ENCODE measurements at places on chromosomes 4 and X.

GRCh38 chr4:90689739-90690138 is 562.5 kb downstream of the CCSER1 start:
- no peak for DNase-seq

- DNase-seq: no peak
Observed at GRCh38 chr4:19944806-19945205, 306.9 kb upstream of the SLIT2 start.

GRCh38 chr4:133385161-133385954 is 236.3 kb downstream of the PCDH10 start:
- no peak for DNase-seq

- DNase-seq: no peak
Observed at GRCh38 chrX:16664074-16664473, 14.1 kb downstream of the S100G start.

- DNase-seq: no peak
Observed at GRCh38 chrX:72060196-72060920, 71.4 kb downstream of the RTL5 start.

DNA sequence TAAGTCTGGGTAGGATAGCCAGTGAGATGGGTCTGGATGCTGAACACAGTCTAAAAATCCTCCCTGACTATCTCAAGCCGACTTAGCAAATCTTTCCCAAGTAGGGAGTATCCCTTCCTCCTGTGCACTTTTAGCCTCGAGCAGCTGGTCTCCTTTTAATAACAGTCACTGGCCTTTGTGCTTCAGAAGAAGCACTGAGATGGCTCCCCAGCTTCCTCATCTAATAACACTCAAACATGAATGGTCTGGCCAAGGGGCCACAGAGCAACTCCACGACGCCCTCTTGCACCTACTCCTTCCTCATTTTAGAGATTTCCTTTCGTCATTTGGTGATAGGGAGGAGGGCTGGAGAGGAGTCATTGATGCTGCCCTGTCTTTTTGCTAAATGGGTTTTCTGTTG is 78.8 kb upstream of the TMEM150C start:
- no peak for DNase-seq

Measured in stimulated activated CD4-positive, alpha-beta T cell treated with anti-CD3 and anti-CD28 coated beads, TNF-alpha, amount 100 ng/mL, for 24 hours (primary cell).